ENCODE measurements at places on chromosomes 4 and X.
A peak's percentile ranks its signal among the peaks of the same experiment; 100 is the strongest.

DNA sequence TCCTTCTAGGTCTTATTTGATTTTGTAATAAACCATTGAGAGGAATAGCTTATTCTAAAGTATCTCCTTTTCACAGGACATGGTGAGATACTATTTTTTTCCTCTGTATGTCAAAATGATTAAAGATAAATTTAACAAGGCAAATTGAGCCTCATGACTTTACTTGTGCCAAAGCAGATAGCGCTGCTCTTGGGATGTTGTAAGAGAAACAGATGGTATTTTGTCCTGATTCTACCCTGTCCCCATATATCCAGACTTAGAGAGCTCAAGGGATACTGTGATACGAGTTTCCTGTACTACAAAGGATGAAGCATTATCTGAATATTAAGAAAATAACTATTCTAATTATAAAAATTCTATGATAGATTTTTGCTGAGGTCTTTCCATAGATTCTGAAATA lies 34.0 kb downstream of the EMCN start:
- no peak for DNase-seq

GRCh38 chr4:24644983-24645764 lies 60.8 kb upstream of the DHX15 start:
- DNase-seq = no peak

DNA sequence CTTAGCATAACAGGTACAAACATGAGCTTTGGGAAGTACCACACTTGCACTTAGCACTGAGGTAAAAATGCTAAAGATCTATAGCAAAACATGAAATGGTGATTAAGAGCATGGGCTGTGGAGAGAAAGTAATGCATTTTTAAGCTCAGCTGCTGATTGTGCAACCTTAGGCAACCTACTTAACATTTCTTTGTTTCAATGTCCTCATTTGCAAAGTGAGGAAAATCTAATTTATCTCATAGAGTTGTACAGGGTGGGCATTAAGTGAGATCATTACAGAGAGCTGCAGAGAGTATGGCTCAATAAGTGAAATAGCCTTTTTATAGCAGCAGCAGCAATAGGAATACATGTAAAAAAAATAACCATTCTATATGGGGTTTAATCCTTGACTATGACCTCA lies 87.0 kb downstream of the PAK3 start:
- no peak for DNase-seq

GRCh38 chr4:185039508-185040273 lies 21.4 kb downstream of the HELT start:
- DNase-seq = peak; percentile 57

- no peak for DNase-seq
These were observed 5.3 kb upstream of the GPR82 start for GRCh38 chrX:41718481-41719235.

DNA sequence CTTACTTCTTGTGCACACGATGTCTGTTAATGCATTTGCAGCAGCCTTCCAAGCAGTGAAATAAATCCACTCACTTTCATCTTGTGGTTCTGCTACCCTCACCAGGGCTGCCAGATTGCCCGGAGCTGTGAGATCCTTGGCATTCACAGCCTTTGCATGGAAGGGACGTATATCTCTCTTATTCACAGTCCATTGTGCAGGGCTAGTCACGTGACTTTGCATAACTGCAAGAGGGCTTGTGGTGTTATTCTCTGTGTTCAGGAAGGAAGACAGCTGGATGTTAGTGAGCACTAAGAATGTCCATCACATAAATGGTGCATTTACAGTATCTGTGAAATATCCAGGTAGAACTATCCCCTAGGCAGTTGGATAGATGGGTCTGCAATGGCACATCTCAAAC lies 96.5 kb upstream of the BEND4 start:
- DNase-seq = no peak

- DNase-seq = no peak
These were observed 121.9 kb upstream of the DMD start for GRCh38 chrX:33333271-33333670.

- peak; percentile 10 for DNase-seq
These were observed 22.8 kb upstream of the MAP7D3 start for GRCh38 chrX:136273986-136274385.

- no peak for DNase-seq
These were observed 127.5 kb upstream of the AFF2 start for GRCh38 chrX:148372925-148373324.

GRCh38 chr4:2950221-2950989 lies 12.8 kb downstream of the NOP14 start:
- DNase-seq = no peak

GRCh38 chrX:149493567-149494562 lies 11.2 kb downstream of the IDS start:
- DNase-seq = no peak

- DNase-seq = no peak
These were observed 35.4 kb upstream of the PAGE4 start for GRCh38 chrX:49793686-49794085.

GRCh38 chr4:3122081-3122563 lies 47.6 kb downstream of the HTT start:
- no peak for DNase-seq

DNA sequence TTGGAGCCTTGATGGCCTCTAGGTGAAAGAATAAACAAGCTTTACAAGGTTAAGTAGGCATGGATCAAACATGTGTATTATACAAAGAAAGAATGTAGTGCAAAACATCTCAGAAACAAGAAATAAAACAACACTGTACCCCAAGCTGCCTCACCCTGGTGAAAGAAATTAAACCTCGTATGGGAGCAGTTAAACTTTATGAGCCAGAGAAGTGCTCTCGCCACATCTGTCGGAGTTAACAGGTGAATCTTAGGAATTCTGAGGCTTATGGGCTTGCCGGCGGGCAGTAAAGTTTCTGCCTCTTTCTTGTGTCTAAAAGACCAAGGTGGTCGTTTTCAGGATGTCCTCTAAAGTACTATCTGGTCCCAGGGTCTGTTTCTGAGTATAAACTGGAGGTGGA lies 34.0 kb upstream of the ARSH start:
- no peak for DNase-seq

GRCh38 chrX:109312757-109313156 lies 169.1 kb downstream of the GUCY2F start:
- DNase-seq = no peak

DNA sequence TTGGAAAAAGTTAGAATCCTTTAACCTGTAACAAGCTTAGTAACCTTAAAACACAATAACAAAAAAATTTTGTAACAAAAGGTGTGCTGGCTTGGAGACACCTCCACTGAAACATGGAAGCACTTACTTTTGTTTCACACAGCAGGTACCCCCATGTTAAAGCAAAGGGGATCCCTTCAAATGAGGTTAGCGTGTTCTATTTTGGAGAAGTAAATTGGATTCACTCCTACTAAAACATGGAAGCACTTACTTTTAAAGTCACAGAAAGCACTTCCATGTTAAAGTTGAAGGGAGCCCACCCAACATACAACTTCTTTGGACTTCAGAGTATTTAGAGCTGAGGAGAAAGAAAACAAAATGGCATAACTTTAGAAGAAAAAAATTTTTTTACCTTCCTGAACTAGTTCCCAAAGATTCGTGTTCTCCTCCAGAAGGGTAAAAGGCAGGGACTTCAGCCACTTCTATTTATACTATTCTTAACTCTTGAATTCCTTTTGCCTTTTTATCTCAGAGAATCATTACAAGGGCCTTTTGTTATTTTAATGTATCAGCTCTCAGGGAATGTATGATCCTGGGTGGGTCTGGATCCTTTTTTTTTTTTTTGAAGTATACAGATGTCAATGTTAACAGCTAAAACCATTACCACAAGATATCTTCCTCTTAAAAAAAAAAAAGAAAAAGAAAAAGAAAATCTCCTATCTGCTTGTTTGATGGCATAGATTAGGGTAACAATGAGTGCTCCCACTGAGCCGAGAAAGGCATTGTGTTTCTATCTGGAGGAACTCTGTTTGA lies 11.5 kb downstream of the LARP7 start:
- no peak for DNase-seq

DNA sequence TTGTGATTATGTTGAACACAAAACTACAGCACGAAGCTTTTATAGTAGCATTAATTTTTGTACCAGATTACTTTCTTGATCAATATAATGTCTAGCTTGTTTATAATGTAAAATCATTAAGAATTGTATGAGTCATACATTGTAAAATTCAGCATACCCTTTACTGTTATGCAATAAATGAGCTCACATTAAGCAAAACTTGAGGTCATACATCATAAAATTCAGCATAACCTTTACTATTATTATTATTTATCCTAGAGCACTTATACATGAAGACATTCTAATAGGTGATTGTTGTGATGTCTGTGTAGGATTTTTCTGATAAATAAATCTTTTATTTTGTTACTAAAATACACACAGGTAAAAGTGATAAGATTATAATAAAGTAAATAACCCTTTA lies 49.4 kb downstream of the DTHD1 start:
- DNase-seq = no peak

DNA sequence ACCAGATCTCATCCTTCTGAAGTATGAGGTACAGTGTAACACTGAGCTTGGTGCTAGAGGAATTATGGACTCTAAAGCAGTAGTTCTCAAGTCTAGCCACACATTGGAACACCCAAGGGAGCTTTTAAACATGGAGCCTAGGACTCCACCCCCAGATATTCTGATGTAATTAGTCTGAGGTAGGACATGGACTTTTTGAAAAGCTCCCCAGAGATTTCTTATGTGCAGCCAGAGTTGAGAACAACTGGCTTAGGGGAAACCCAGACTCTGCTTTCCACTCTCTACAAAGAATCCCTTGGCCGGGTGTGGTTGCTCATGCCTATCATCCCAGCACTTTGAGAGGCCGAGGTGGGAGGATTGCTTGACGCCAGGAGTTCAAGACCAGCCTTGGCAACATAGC lies 11.6 kb upstream of the GDPD2 start:
- DNase-seq = no peak

GRCh38 chrX:42746606-42747005 lies 31.4 kb downstream of the PPP1R2C start:
- no peak for DNase-seq

- no peak for DNase-seq
These were observed 9.1 kb downstream of the TSPAN7 start for GRCh38 chrX:38570396-38570795.

GRCh38 chrX:100625985-100626491 lies 10.6 kb downstream of the TSPAN6 start:
- no peak for DNase-seq

GRCh38 chrX:44474410-44474809 lies 68.2 kb downstream of the FUNDC1 start:
- DNase-seq = no peak

- no peak for DNase-seq
These were observed 346.6 kb downstream of the CENPC start for GRCh38 chr4:67198727-67199126.

DNA sequence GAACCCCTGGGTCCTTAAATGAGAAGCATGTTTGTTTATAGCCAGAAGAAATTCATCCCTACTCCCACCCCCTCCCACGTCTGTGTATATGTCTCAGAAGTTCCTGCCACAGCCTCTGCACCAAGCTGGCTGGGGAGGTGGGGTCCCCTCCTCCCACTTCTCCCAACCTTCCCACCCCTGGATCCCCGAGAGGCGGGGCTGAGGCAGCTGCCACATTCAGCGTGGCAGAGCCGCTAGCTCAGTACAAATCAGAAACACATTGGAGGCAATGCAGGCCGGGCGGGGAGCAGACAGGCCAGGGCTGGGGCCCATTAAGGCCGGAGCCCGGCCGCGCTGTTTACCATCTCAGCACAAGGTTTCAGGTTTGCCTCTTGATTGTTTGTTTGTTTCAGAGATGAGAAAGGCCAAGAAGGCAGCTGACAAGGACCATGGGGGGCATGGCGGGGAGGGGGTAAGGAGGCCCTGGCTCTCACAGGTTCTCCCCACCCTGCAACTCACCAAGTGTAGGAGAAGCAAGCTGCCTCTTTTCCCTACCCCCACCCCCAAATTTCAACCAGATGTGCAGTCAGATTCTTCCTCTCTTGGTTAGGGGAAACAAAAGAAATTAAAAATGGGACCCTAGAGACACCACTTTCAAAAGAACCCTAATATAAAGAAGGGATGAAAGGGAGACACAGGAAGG lies 22.3 kb downstream of the PJA1 start:
- DNase-seq = no peak

- DNase-seq = no peak
These were observed 158.4 kb downstream of the INPP4B start for GRCh38 chr4:142687547-142688275.

DNA sequence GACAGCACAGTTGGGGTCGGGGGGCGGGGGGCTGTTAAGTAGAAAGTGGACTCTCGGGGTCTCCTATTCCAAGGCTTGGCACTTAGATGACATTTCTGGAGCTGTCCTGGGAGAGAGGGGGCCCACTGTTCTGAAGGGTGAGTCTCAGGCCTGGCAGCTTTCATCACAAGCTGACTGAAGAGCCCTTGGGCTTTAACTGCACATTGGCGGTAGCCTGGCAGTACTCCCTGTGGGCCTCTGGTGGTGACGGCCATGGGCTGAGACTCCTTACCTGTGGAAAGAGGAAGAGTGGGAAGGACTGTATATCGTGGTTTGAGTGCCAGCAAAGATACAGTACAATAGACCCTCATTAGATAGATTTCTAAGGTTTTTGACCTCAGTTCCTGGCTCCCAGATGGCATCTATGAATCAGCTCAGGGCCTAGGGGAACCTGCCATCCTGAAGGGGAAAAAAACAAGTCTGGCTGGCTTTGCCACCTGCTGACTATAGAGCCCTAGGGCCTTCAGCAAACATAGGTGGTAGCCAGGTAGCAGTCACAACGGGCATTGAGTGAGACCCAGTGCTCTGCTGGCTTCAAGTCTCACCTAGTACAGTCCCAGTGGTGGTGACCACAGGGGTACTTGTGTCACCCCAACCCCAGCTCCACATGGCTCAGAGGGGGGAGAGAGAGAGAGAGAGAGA lies 87.9 kb downstream of the ANKRD17 start:
- DNase-seq = no peak

- DNase-seq = no peak
These were observed 436.5 kb downstream of the SMARCA1 start for GRCh38 chrX:129086802-129087201.

GRCh38 chrX:10178866-10179463 lies 22.2 kb downstream of the CLCN4 start:
- no peak for DNase-seq

GRCh38 chr4:48197643-48198237 lies 63.7 kb upstream of the TXK start:
- no peak for DNase-seq

DNA sequence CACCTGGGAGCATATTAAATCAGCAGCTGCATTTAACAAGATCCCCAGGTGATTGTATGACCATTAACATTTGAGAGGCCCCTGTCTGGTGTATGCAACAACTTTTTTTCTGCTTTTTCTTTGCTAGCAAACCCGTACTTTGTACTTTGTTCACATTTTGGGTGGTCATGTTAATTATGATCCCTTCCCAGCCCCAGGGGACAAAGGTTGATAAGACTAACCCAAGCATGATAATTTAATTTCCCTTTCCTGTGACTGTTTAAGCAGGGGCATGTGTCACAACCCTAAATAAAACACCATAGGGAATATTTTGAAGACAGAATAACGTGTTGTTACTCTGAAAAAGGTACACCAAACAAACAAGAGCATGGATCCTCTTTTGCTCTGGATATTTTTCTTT lies 332.0 kb downstream of the PCDH18 start:
- DNase-seq = no peak

GRCh38 chr4:101288365-101289145 lies 58.8 kb downstream of the PPP3CA start:
- no peak for DNase-seq

- DNase-seq = no peak
These were observed 2.7 kb downstream of the SLC7A11 start for GRCh38 chr4:138239491-138239890.

- DNase-seq = no peak
These were observed 106.3 kb downstream of the USP46 start for GRCh38 chr4:52552778-52553177.
